Karpas-422 (cell line): ENCODE measurements at places on chromosomes 12 and 14.

GRCh38 chr12:6056406-6057240 is 67.8 kb downstream of the VWF start:
- no peak for DNase-seq

- DNase-seq = peak; percentile 98
Observed at GRCh38 chr12:49018261-49019119, at the start of gene PRKAG1. Gene PRKAG1, minus strand, starts transcription at chr12:49018776. Its CDS starts 36 bp downstream, at chr12:49018740.

DNA sequence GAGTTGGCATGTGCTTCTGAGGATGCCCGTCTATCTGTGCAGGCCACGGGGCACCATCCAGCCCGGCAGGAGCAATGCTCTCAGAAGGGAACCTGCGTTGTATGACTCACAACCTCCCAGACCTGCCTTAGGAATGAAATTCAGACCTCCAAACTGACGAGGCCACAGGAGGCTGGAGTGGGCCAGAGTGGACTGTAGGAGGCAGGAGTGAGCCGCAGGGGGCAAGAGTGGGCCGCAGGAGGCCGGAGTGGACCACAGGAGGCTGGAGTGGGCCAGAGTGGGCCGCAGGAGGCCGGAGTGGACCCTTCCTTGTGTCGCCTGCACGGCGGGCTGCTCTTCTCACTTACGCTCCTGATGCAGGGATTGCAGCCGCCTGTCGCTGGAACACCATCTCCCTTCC is 11.1 kb upstream of the FBRSL1 start:
- DNase-seq = no peak

GRCh38 chr12:75945581-75945980 is 86.0 kb downstream of the PHLDA1 start:
- no peak for DNase-seq

GRCh38 chr12:49930515-49931288 is 19.8 kb upstream of the AQP2 start:
- no peak for DNase-seq

DNA sequence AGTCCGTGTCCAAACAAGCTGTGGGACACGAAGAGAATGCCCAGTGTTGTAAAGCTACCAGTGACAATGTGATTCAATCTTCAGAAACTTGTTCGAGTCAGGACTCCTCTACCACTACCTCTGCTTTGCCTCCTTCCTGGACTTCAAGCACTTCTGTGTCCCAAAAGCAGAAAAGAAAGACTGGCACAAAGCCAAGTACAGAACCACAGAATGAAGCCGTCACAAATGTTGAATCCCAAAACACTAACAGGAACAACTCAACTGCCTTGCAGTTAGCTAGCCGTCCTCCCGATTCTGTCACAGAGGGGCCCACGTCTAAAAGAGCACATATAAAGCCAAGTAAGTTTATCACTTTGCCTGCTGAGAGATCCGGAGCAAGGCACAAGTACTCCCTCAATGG is 284.9 kb downstream of the LRFN5 start:
- DNase-seq = no peak

DNA sequence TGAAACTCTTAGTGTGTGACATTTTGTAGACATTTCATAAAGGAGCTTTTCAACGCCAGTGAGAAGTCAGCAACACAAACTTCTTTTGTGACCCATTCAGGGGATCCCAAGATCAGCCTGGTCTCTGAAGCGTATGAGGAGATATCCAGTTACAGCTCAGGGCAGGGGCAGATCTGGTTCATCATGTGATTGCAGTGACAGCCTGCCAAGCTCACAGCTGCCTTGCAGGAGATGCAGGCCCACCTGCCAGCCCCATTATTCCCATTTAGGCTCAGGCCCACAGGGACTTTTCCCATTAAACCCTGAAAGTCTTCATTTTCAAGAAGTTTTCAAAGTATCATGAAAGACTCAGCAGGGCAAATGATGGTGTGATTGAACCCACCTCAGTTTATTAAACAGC is 38.3 kb downstream of the SRGAP1 start:
- no peak for DNase-seq

DNA sequence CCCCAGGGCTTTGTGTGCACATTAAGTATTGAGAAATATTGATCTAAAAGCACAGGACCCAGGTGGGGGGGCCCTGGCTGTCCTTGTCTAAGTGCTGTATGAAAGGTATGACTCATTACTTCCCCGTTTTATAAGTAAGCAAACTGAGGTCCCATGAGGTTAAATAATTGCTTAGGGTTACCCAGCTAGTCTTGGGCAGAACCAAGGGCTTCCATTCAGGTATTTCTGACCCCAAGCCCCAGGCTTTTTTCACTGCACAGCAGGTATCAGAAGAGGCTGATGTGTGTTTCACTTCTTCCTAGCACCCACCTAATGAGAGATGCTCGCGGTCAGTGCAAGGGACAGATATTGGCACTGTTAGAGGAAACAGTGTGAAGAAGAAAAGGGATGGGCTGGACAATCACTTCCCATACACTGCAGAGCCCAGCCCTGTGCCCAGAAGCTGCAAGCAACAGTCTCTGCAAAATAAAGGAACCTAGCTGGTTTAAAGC is 4.7 kb upstream of the TC2N start:
- DNase-seq = no peak

DNA sequence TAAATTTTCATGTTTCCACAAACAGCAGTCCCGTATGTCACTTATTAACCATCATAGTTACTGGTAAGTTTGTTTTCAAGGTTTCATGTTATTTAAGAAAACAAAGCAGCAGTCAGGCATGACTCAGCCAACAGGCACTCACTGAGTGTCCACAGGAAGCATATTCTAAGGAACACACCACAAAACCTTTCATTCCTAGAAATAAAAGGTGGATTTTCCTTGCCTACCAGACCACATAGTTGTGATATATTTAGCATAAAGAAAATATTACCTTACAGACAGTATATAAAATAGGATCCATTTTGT is 143.3 kb upstream of the AVPR1A start:
- DNase-seq = no peak

GRCh38 chr12:117394491-117394890 is 33.1 kb upstream of the NOS1 start:
- DNase-seq = no peak

DNA sequence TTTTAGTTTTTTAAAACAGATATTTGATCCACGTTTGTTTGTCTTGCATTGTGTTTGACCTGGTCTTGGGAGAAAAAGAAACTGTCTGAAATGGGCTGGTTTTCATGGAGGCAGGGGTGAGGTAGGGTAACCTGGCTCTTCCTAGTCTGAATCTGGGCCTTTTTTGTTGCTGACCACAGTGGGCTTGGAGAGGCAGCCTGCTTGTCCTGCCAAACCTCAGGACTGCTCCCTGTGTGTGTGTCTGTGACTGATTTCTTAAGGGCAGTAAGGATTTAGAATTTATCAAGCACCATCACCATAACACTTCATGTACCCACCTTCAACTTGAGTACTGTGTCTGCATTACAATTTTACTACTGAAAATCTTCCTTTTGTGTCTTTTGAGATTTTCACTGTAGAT is 28.5 kb downstream of the DAAM1 start:
- no peak for DNase-seq

DNA sequence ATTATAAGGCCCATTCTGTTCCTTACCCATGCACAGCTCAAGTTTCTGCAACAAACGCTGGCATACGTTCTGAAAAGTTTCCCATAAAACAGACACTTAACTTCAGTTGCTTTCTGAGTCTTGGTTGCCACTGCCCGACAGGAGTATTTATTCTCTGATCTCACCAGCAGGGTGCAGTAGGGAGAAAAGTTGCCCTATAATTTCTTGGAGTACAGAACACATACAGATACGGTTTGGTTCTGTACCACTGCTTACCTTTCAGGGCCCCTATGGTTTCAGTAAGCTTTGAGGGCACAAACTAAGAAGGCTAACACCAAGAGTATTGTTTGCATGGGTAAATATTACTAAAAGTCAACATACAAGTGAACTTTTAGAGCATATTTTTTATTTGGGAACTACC is 77.9 kb downstream of the SPATA7 start:
- DNase-seq = peak; percentile 80

DNA sequence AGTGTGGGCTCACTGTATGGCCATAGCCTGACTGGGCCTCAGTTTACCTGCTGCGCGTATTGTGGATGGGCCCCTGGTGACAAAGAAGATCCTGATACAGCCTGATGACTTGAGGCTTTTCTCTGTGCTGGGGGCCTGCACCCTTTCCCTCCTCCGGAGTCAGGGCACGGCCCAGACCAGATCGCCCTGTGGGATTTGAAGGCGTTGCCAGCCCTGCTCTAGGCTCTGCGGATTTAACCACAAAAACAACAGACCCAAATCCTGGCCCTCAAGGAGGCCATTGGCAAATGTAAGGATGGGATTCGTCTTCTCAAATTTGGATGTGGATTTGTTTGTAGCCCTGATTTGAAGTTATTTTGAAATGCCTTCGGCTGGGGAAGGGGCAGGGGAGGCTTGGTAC is 195.8 kb downstream of the TSPAN9 start:
- no peak for DNase-seq

DNA sequence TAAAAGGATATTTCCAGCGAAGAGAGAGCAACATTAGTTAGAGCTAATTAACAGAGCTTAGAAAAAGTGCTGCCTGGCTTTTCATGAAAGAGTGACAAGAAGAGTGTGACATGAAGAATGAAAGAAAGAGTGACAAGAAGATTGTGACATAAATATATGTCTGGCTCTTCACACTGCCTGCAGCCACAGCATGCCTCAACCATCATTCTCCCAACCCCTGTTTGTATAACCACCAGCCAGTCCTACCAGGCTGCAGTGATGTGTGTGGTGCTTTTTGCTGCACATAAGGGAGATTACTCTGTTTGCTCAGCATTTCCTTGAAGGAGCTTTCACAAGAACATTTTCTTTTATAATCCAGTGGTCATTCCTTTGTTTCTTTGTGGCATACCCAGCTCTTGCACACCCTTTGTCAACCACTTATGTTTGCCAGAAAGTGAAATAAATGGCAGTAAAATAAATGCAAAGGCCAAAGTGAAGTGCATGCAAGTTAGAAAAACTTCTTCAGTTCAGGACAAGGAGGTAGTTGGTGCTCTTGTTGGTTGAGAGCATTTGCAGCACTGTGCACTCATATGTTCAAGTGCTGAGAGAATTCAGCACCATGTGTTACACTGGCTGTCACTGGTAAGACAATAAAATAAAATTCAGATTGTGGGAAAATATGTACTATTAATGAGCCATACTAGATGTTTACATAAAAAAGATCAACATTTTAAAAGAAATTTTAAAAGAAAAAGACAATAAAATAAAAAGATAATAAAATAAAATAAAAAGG is 50.6 kb downstream of the KIF21A start:
- DNase-seq = no peak

- DNase-seq = no peak
Observed at GRCh38 chr14:90287791-90288190, 31.4 kb downstream of the PSMC1 start.

DNA sequence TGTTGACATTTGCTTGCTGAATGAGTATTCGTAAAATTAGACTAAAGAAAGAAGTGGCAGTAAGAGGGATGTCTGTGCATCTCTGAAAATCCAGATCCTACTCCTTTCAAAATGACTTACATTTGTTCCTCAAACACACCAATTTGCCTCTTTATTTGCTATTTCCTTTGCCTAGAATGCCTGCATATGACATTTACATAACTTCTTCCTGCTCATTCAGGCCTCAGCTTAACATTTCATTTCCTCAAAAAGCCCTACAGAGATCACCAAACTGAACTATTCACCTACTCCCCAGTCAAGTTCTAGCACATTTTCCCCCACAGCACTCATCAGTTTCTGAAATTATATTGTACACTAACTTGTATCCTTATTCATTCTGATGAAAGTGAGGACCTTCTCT is 907.2 kb downstream of the LRFN5 start:
- DNase-seq = no peak

DNA sequence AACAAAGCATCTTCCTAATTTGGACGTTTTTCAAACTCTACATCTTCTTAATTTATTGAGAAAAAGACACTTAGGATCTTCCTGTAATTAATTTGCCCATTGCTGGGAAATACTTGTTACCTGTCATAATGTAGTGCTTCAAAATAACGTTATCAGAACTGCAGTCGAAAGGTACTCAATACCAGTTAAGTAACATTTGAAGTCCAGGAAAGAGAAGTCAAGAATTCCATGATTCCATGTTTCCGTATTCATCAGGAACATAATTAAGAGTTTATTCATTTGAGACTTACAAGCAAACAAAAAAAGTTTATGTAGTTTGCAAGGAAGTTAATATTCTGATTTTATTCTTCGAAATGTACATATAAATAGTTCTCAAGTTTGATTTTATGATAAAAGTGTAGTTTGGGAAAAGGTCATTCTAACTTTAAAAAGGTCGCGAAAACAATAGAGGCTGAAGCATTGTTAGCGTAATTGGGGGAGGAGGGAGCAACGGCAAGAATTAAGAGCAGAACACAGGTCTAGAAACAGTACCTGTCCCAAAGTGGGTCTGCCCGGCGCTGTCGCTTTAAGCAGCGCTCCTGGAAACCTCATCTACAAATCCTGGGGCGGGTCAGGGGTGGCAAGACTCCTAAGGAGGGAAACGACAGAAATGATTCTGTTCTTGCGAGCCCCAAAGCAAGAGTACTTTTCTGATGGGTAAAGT is 1.2 kb upstream of the KCNMB4 start:
- peak; percentile 82 for DNase-seq

DNA sequence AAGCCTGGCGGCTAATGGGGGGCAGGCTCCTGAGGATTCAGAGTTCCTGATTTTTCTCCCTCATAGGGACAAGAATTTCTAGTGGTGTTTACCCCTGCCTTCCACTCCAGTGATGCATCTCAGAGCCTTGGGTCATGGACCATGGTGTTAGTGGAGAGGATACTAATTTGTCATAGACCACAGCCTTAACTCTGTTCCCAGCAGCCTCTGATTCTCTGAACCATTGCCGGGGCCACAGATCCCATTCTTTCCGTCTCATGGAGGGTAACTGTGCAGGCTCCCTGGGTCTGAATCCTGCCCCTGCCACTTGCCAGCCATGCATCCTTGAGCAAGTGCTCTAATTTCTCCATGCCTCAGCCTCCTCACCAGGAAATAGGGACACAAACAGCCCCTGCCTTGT is 55.1 kb downstream of the RPH3A start:
- no peak for DNase-seq

GRCh38 chr12:49831717-49832116 is 3.5 kb upstream of the NCKAP5L start:
- no peak for DNase-seq

GRCh38 chr14:68460541-68460940 is 332.3 kb downstream of the ZFP36L1 start:
- DNase-seq = no peak

GRCh38 chr14:34643361-34643760 is 13.4 kb upstream of the SNX6 start:
- no peak for DNase-seq

DNA sequence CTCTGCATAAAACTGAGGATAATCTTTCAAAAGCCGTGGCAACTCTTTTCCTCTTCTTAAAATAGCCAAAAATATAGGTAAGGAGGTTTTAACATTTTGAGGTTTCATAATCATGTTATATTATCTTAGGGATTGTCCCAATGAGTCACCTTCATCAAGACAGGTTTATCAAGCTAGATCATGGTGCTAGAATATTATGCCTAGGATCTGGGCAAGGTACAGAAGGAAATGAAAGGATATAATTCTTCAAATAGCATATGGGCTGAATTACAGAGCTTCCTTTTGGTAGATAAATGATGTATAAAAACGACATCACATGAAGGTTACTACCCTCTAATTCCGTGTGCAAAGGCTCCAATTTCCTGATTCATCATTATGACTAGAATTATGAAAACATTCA is 28.6 kb upstream of the TBC1D15 start:
- no peak for DNase-seq
